ENCODE measurements at places on chromosomes 4 and X.

- no peak for DNase-seq
Observed at GRCh38 chr4:131644619-131645018, 1504.5 kb upstream of the PCDH10 start.

GRCh38 chr4:78638337-78639172 lies 87.0 kb downstream of the ANXA3 start:
- DNase-seq: no peak

- no peak for DNase-seq
Observed at GRCh38 chrX:110794601-110795000, 1.0 kb downstream of the CHRDL1 start.

- no peak for DNase-seq
Observed at GRCh38 chr4:13327991-13328390, 156.1 kb downstream of the RAB28 start.

- DNase-seq: no peak
Observed at GRCh38 chr4:125390126-125390525, 75.4 kb downstream of the FAT4 start.

DNA sequence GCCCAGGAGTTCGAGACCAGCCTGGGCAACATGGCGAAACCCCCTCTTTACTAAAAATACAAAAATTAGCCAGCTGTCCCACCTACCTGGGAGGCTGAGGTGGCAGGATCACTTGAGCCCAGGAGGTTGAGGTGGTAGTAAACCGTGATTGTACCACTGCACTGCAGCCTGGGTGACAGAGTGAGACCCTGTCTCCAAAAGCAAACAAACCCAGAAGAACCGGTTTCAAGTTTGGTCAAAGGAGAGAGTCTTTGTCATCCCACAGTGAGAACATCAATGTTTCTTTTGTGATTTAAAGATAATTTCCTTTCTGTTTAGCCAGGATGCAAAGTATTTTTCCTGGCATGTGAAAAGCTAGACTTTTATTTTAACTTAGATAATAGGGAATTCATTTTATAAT lies 26.7 kb downstream of the PDK3 start:
- no peak for DNase-seq

GRCh38 chr4:74623041-74623440 lies 171.3 kb downstream of the BTC start:
- no peak for DNase-seq

DNA sequence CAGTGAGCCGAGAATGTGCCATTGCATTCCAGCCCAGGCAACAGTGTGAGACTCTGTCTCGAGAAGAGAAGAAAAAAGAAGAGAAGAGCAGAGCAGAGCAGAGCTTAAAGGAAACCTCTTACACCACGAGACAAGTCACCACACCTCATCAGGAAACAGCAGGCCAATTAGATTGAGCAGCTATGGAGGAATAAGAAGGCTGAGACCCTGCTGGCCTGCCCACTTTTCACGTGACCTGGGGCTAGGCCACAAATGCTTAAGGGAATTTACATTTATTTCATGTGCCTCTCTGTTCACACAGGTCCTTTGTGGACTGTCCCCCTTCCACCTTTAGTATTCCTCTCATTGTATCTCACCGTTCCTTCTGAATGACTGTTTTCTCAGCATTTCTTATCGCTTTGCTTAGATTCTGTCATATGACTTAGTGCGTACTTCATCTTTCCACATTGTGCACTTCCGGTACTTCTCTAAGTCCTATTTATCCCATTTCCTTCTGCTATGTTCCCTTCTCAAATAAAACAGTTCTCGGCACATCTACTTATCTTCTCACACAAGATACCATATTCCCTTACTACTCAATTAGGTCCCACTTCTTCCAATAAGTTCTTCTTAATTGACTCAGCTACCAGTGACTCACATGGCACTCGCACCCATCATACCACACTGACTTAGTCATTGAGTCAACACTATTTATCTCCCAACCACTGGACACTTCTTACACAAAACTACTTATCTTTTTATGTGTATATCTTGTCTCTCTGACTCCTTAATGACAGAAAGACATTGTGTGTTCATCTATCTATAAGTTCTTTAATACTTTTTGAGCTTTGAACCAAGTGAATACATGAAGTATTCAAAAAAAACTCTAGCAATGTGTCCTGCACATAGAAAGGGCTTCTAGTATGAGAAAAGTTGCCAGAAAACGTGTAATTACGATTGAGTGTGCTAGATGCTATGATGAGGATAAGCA lies 11.0 kb downstream of the CUL4B start:
- DNase-seq: no peak

DNA sequence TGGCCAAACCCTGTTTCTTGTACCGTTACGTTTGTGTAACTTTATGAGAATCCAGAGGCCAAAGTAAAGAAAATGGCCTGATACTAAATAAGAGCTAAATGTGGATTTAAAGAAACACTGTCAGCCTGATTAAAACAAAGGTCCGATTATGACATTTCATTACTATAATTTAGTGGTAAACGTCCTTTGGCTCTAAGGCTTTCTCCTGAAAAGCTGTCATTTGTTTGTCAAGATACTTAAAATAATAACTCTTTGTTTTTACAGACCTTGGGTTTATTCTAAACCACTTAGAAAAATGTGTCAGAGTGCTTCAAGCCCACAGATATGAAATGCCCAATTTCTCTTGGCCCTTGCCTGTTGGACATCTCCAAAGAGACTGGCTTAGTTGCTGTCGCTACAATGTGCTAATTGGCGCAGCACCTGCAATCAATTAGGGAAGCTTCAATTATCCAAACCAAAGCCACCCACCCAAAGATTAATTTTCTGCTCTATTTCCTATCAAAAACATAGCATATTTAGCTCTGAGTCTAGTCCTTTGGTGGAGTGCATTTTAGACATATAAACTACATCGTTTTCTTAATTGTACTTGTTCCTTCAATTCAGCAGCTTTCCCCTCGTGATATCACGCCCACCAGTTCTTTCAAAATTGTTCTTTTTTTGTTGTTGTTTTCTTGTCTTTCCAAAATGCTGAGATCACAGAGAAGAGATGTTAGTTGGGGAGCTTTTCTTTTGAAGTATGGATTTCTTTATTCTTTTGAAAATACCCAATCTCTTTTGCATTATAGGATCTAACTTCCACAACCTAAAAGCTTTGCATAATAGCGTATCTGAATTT lies 13.6 kb downstream of the SMIM20 start:
- DNase-seq: no peak

- DNase-seq: peak; percentile 74
Observed at GRCh38 chrX:153763989-153764755, at the start of gene PLXNB3. Gene PLXNB3 (plus strand): TSS chrX:153764249. CDS start chrX:153765536, 1,287 bp downstream.

DNA sequence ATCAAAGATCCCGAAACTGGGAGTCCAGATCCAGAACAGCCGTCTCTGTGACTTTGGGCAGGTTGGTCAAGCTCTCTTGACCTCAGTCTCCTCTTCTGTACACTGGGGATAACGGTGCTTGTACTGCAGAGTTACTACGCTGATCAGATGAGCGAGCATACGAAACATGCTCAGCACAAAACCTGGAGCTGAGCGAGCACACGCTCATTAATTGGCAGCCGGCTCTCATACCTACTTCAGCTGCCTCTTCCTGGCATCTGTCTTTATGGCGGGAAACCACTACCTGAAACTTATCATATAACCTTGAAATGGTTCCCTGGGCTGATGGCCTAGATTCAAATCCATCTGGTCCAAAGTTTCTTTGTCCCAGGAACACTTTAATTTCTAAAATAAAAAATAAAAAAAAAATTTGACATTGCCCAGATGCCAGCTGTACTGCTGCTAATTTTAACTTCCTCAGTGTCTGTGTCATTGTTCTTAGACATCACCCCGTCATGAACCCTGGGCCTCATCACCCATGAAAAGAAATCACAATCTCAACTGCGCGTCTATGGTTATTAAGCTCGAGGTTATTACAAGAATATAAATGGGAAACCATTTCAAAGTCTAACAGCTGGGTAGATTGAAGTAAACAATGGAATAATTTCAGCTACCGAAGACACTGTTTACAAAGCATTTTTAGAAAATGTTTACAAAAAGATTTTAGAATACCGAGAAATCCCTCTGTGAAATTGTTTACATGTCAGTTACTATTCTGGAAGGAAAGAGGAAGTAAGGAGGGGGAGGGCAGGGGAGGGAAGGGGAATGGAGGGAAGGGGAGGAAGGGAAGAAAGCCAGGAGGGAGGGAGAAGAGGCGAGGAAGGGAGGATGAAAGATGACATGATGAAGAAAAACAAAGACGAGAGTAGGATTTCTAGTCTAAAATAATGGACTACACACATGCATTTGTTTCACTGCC lies 49.0 kb downstream of the CRMP1 start:
- DNase-seq: no peak

GRCh38 chrX:20461576-20461975 lies 194.9 kb upstream of the RPS6KA3 start:
- no peak for DNase-seq

DNA sequence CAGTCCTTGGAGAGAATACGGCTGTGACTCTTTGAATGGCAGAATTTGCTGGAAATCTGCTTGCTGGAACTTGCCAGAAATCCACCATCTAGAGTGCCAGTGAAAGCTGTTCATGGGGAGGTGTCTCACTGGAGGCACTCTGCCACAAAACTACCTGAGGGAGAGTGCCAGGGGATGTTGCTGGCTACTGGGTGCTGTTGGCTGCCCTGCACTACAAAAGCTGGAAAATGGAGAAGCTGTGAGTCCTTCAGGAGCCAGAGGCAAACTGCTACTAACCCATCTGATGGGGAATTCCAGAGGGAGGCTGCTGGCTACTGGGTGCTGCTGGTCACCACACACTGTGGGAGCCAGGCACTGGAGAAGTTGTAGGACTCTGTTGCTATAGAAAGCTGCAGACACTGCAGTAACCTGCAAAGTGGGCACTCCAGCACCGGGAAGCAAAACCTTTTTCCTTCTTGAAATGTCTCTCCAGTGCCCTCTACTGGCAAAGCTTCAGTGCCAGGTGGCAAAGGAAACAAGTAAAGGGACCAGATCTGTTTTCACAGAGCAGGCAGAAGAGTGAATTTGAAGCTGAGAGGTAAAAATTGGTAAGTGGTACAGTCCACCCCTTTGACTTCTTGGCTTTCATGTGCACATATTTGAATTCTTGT lies 47.8 kb upstream of the HSD17B10 start:
- DNase-seq: peak; percentile 21

GRCh38 chrX:107629540-107629909 lies 1.2 kb downstream of the PRPS1 start:
- no peak for DNase-seq

DNA sequence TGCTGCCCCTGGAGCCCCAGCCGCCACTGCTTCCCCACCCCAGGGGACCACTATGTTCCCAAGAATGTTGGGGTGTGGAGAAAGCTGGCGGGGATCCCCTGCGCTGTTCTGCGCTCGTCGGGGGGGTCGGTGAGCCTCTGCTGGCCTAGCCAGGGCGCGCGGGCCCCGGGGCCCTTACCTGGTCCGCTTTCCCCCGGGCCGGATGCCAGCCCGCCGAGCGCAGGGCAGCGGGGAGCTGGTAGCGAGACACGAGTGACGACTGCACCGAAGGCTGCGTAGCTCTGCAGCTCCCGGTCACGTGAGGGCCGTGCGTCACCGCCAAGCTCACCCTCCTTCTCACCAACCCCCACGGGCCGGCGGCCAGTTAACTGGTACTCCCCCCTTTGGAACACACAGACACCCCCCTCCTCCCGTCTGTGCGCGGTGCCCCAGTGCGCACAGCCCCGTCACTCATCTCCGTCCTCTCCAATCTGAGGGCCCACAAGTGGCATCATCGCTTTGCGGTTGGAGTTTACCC lies at the start of gene BEX1:
BEX1 (minus strand) TSS at position 254 of the 517 bp plus-strand sequence. CDS start 897 bp downstream, outside the sequence.
- DNase-seq: peak; percentile 22

DNA sequence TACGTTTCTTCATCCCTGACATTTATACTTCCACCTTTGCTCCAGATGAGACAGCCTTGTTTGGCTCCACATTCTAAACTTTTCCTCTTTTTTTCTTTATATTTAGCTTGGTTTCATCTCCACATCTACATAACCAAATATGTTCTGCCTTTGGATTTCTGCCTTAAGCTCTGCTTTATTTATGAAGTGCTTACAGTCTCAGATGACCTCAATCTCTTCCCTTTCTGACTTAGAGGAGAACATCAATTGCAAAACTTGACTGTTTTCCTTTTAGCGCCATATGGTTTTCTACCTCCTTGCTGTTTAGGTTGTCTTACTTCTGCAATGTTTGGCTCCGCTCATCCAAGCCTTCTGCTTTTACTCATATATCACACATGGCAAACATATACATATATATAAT lies 7.5 kb downstream of the ASB5 start:
- DNase-seq: no peak

GRCh38 chrX:132092439-132093065 lies 35.3 kb downstream of the FRMD7 start:
- DNase-seq: no peak

DNA sequence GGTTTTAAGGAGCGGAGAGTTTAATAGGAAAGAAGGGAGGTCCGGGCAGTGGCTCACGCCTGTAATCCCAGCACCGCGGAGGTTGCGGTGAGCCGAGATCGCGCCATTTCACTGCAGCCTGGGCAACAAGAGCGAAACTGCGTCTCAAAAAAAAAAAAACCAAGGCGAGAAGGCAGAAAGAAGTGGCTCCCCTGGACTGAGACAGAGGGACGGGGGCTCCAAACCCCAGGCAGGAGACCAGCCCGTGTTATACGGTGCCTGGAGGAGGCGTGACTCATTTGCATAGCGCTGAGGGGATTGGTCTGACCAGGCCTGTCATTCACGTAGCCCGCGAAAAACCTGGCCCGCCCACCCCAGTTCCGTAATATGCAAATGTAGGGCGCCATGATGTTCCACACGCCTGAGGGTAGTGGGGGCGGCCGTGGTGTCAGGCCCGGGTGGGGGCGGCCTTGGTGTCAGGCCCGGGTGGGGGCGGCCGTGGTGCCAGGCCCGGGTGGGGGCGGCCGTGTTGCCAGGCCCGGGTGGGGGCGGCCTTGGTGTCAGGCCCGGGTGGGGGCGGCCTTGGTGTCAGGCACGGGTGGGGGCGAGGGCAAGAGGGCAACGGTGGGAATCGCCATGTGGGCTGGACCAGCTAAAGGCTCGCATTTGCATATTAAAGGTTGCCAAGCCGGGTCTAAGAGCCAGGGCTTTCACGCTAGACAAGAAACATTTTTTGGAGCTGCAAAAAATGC lies 2.1 kb downstream of the PLCXD1 start:
- peak; percentile 46 for DNase-seq

- DNase-seq: no peak
Observed at GRCh38 chr4:153117554-153117953, 86.7 kb upstream of the TRIM2 start.

DNA sequence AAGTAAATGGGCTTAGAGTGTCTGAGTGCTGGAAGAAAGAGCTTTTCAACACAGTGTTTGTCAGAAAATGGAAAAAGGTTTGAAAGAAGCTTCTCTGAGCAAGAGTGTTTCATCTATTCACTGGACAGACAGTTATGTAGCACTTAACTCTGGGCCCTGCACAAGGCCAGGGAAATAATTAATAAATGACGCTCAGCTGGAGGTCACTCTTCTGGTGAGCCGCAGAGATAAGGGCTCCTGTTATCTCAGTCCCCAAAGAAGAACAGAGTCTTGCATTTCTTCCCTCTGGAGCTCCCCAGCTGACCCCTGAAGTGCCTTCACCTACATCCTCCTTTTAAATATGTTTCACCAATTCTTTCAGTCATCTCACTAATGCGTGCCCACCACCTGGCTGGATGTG lies 90.4 kb downstream of the SLC16A2 start:
- DNase-seq: no peak

- no peak for DNase-seq
Observed at GRCh38 chrX:74389016-74389722, 32.1 kb upstream of the SLC16A2 start.
